ENCODE measurements at places on chromosomes 2 and 18.

- DNase-seq, result no peak
These were observed 42.3 kb upstream of the TEX51 start for GRCh38 chr2:126856403-126856802.

- no peak for DNase-seq
These were observed 24.7 kb upstream of the NRP2 start for GRCh38 chr2:205657579-205657978.

- no peak for DNase-seq
These were observed 87.3 kb downstream of the PMAIP1 start for GRCh38 chr18:59987102-59987501.

GRCh38 chr18:35164133-35164532, 76.7 kb upstream of the ZNF397 start:
- no peak for DNase-seq

DNA sequence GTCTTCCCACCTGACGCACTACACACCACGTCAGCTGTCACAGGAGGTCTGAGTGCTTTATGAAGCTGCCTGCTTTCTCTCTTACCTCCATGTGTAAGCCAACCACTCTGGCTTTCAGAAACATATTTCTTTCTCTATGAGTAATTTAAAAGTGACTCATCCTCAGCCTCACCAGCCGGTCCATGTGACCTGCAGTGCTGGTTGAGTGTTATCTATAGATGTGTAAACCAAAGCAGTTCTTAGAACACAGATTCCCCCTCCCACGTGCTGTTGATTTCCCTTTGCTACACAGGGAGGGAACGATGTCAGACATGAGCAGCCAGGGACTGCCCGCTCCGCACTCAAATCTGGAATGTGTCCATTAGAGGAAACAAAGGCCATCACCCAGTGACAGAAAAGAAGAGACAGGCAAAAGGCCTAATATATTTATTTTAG, 157.8 kb downstream of the BCL2 start:
- peak; percentile 53 for DNase-seq

DNA sequence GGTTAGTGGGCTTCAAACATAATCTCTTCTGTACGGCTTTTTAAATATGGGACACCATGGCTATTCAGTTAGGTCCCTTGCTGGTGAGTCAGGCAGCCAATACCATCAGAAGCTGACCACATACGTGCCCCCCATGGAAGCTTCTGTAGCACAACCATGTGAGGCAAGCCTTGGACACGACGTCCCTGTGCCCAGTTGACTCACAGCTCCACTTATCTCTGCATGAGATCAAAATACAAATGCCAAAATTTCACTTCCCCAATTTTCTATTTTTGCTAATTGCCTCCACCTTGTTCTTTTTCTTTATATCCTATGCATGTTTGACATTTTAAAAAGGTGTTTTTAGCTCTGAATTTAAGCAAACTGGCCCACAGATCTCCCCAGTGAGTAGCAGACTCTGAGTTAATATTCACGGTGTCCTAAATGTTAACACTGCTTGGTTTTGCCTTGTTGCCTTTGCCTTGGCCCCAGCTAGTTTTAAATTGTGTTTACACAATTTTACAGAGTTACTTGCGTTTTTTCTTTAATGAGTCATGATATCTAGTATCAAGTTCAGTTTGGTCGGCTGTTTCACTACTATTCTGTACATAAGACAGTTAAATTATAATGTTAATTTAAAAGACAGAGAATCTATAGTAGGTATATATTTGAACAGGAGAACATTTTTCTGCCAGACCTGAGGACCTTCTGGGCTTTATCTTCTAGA, 77.5 kb downstream of the CDCA7 start:
- DNase-seq, result no peak

DNA sequence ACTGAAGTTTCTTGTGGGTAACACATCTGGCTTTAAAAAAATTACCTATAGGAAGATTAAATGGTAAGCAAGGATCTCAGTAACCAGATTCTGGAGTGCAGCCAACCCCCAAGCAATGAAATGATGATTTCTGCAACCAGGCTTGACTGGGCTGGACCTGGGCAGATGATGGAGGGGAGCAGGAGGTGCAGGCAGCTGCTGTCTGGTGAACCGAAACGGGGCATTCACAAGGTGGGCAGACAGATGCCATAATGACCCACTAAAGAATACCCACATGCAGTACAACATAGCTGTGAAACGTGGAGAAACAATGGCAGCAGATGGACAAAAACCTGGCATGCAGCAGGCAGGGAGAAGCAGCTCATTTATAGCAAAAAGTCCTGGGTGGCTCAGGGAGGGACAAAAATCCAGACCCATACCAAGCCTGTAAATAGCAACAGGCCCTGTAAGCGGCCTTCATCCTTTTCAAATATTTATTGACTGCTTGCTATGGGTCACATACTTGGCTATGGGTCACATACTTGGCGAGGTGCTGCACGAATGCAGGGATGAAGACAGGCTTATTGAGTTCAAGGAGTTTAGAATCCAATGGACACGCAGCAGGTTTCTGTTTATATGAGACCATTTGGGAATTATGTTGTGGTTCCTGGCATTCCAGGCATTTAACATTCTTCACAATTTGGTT, 244.7 kb downstream of the HRH4 start:
- no peak for DNase-seq

GRCh38 chr2:9240745-9241144, 34.1 kb downstream of the ASAP2 start:
- DNase-seq, result no peak

GRCh38 chr2:149290662-149291061, 39.7 kb upstream of the LYPD6 start:
- DNase-seq, result no peak

DNA sequence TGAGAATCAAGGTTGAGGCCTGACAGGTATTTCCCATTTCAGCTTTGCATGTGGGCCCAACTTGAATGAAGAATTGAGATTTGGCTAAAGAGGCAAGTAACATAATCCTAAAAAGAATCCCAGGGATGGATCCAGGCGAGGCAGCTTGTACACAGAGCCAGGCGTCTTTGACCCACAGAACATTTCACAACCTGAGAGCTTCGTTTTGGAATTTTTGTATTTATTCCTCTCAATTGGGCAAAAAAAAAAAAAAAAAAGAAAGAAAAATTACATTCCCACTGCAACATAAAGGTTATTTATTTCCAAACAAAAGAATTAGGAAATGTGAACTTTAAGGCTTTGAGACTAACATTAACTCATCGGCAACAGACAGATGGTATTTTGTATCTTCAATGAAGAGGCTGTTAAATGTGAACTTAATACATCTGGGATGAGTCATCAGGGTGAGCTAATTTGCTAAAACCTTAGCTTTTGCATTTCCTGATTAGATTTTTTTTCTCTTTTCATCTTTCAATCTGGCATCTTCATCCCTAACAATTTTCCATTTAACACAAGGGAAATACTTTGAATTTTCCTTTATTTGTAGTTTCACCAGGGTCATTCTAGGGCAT, 478.5 kb upstream of the TNP1 start:
- no peak for DNase-seq

GRCh38 chr2:201642086-201642578, 1.2 kb downstream of the TMEM237 start:
- no peak for DNase-seq

DNA sequence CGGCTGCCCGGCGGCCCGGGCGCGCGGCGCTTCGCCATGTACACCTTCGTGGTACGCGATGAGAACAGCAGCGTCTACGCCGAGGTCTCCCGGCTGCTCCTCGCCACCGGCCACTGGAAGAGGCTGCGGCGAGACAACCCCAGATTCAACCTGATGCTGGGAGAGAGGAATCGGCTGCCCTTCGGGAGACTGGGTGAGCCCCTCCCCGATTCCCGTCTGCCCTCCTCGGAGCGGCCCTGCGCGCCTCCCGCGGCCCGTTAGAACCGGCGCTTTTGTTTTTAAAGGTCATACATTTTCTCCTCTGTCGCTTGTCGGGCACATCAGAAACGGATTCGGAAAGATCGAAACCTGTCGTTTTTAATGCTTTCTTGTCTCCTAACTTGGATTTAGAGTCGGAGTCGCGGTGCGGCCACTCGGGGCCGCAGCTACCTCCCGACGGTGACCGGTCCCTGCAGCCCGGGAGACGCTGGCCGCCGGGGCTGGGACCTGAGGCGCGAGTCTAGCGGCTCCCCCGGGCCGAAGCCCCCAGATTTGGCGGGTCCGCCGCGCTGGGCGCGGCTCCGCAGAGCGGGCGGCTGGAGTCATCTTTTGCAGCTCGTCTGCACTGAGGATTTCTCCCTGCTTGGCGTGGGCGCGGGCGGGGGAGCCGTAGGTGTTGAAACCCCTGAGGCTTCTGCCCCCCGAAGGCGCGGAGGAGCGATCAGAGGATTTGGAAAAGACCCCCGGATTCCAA, 519 bp downstream of the TTL start:
- DNase-seq, result peak; percentile 23

DNA sequence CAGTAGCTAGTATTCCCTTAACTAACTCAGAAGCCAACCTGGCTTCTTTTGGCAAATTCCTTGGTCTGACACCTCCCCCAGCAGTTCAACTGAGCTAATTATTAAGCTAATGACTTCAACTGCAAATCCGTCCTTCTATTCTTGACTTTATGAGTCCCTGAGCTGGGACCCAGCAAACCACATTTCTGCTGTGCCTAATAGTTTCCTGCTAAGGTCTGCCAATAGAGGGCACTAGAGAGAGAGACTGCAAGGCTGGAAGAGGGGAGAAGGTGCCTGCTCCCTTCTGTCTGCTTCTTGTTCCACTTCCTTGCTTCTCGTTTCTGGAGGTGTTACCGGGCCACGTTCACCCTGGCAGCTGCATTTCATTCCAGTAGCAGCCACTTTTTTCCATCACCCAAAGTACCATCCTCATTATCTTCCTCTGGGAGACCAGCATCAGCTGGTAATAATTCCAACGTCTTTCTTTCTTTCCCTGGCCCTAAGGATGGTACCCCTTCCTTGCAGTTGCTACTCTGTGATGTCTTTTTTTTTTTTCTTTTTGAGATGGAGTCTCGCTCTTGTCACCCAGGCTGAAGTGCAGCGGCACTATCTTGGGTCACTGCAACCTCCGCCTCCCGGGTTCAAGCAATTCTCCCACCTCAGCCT, 352.0 kb downstream of the TNS1 start:
- no peak for DNase-seq

- no peak for DNase-seq
These were observed 217.3 kb downstream of the CLIP4 start for GRCh38 chr2:29332540-29332939.

- no peak for DNase-seq
These were observed 49.9 kb upstream of the SERPINB2 start for GRCh38 chr18:63837590-63837989.

- DNase-seq, result no peak
These were observed 622.6 kb downstream of the EPHA4 start for GRCh38 chr2:220949466-220949865.

- no peak for DNase-seq
These were observed 304.7 kb downstream of the TCF4 start for GRCh38 chr18:55283309-55283708.

DNA sequence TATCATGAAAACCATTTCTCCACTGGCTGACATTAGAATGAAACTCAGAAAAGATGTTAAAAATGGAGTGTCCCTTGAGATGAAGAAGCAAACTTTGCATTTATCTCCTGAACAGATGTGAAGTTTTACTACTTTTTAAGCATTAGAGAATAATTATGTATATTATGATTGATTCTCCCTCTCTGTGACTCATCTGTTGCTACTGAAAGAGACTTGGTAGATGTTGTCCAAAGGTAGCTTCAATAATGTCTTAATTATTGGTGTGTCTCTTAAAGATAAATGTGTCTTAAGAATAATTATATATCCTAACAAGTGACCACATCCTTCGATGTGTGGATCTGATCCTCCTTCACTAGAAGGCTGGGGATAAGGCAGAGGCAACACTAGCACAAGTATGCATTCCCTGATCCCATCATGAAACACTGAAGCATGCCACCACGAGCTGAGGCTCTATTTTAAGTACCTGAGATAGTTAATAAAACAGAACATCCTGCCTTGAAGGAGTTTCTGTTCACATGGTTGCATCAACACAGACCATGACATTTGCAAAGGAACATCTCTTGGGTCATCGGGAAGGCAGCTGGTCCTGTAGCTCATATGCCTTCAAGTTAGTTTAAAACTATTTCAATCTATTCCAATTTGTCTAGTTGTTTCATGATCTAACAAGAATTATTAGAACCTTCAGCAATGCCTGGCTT, 15.5 kb downstream of the RND3 start:
- DNase-seq, result no peak

GRCh38 chr18:58161659-58162058, 117.6 kb downstream of the NEDD4L start:
- DNase-seq, result no peak

Data from activated CD8-positive, alpha-beta memory T cell treated with anti-CD3 and anti-CD28 coated beads for 48 hours (primary cell).